Activated naive CD4-positive, alpha-beta T cell (primary cell): ENCODE measurements at places on chromosomes 2 and 18.

DNA sequence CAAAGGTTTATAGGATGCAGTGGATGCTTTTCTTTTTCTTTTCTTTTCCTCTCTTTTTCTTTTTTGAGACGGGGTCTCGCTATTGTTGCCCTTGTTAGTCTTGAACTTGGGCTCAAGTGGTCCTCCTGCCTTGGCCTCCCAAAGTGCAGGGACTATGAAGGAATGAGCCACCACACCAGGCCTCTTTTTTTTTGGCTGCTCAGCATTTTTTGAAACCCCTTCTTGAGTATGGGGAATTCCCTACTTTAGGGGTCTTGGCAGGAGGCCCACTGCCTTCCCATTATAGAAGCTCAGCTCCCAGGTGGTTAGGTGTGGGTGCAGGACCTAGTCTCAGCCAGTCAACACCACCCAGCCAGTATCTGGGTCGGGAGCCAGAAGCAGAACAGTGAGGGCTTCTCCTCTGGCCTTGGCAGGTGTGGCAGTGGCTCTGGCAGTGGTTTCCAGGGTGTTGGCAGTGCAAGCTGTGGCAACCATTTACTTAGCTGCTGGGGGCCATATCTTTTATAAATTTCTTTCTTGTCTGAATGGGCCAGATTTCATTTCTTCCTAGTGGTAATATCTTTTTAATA, 51.4 kb upstream of the ACYP2 start:
- no peak for DNase-seq

DNA sequence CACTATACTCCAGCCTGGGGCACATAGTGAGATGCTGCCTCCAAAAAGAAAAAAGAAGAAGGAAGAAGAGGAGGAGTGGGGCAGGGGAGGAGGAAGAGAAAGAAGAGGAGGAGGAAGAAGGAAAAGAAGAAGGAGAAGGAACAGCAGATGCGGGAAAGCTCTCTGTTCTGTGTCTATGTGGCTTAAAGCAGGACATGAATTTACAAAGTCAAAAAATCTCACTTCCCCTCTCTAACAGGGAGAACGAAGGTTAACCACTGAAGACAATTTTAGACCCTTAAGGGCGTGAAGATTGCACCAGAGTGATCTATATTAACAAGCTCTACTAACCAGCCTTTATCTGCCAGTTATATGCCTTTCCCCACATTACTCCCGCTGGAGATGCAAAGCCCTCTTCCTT, 258.9 kb downstream of the METTL4 start:
- DNase-seq = no peak

GRCh38 chr2:136377423-136378382, 259.8 kb upstream of the CXCR4 start:
- no peak for DNase-seq

GRCh38 chr2:43592443-43592842, 3.4 kb downstream of the THADA start:
- DNase-seq = no peak

- no peak for DNase-seq
These were observed 96.7 kb upstream of the ACAA2 start for GRCh38 chr18:49910019-49910418.

DNA sequence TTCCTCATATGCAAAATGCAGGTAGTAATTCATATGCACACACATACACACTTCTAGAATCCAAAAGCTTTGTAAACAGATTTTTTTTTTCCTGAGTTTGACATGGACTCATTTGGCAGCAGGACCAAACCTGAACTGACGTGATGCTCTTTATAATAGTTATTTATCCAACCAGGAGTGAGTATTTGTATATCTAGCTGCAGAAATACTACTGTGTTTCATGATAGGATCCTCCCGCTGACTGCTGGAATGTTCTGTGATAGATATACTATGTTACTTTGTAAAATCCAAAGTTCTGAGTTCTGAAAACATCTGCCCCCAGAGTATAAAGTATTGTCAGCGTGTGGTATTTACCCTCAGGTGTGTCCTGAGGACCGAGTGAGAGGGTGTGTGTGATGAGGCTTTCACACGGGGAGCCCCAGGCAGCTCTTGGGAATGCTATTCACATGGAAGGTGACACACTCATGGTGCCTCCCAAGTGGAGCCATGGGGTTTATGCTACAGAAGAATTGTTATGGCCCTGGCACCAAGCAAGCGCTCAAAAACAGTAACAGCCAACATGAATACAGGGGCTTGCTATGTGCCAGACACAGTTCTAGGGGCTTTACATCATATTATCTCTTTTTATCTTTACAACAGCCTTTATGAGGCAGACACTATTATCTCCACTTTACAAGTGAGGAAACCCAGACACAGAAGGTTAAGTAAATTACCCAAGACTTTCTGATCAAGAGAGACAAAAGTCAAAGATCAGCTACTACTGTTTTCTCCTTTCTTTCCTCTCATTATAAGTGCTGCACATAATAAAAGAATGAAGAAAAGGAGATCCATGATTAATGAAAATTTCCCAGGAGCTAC, 16.7 kb upstream of the TXNDC2 start:
- no peak for DNase-seq

- no peak for DNase-seq
These were observed 61.6 kb upstream of the ACYP2 start for GRCh38 chr2:54053830-54054229.

DNA sequence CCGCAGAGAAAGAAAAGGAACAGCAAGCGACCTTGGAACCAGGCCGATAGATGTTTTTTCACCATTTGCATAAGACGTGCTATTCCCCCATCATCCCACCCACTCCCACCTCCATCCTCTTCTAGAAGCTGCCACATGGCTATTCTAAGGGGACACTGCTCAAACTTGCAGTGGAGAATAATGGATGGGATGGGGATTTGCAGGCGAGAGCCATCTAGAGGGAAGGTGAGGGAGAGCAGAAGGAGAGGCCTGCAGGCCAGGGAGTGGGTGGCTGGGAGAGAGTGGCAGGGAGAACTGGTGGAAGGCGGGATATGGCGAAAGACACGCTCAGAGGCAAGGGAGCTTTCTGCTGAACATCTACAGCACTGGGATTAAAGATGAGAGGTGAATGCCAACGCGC, 84.9 kb downstream of the MAPK4 start:
- DNase-seq = no peak

DNA sequence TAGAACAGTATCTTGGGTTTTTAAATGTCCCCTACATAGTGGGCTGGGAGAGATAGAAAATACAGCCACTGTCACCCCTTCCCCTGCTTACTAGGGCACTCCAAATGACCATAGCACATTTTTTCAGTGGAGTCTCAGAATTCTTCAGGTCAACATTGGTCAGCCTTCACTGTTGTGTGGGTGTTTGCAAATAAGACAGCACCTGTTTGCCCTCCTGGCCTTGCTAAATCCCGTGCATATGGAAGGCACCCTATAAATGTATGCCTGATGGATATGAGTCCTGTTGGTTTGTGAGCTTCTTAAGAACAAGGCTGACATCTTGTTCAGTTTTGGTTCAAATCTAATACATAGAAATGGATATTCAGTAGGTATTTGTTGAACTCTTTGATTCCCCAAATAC, 12.5 kb downstream of the ITGA6 start:
- DNase-seq = no peak

- DNase-seq = no peak
These were observed 60.2 kb downstream of the PDE1A start for GRCh38 chr2:182366628-182367027.

DNA sequence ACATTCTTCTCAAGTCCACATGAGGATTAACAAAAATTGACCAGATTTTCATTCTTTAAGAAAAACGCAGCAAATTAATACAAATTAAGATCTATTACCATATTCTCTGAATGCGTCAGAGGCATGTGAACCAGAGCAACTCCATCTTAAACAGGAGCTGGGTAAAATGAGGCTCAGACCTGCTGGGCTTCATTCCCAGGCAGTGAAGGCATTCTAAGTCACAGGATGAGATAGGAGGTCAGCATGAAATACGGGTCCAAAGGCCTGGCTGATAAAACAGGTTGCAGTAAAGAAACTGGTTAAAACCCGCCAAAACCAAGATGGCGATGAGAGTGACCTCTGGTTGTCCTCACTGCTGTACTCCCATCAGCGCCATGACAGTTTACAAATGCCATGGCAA, 217.6 kb downstream of the RDH14 start:
- DNase-seq = no peak

GRCh38 chr2:241863536-241863954, 4.9 kb upstream of the PDCD1 start:
- no peak for DNase-seq

DNA sequence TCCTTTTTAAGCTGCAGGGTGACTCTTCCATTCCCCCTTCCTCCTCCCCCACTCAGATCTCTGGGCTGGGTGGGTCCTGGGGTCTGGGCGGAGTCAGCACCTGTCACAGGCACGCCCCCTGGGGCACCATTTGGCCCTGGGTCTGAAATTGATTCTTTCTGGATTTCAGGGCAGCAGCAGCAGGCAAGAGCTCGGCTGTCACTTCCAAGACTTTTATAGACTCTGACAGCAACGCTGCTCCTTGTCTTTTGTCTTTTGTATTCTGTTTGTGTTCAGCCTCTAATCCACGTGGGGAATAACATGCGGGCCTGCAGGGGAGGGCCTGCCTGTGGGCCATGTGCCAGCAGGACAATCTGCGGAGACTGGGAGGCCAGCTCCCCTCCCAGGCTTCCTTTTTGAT, 3.9 kb downstream of the BOD1L2 start:
- DNase-seq = no peak

DNA sequence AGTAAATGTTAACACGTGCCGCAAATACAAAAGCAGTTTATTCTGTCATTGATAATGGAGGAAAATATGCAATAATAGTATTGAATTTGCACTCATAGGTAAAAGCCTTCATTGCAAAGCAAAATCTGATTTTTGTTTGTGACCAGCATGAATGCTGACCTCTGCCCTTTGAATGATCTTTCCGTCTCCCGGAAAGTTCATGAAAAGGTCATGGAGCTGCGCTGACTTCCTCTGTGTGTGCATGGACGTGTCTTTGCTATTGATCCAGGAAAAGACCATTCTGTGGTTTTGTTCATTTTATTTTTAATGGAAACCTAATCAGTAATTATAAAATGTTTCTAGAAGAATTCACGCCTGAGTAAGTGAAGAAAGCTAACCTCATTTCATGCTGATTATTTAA, 320.0 kb downstream of the MTX2 start:
- no peak for DNase-seq

GRCh38 chr2:65514555-65515195, 82.3 kb upstream of the SPRED2 start:
- no peak for DNase-seq

DNA sequence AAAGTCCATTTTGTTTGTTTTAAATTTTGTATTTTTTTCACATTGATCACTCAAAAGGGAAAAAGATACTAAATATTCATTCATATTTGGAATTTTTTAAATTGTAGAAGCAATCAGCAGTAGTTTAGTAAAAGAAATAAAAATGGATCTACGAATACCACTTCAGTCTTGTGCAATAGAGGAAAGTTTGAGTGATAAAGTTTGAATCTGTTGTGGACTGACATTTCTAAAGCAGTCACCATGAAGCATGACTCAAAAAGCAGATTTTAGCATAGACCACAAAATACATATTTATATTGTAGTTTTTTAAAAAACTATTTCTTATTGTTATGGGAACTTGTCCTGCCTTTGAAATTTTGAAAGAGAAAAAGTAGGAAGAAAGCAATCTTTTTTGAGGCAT, 520.5 kb upstream of the ZEB2 start:
- DNase-seq = no peak

- no peak for DNase-seq
These were observed 201.0 kb upstream of the SALL3 start for GRCh38 chr18:78778651-78779050.

DNA sequence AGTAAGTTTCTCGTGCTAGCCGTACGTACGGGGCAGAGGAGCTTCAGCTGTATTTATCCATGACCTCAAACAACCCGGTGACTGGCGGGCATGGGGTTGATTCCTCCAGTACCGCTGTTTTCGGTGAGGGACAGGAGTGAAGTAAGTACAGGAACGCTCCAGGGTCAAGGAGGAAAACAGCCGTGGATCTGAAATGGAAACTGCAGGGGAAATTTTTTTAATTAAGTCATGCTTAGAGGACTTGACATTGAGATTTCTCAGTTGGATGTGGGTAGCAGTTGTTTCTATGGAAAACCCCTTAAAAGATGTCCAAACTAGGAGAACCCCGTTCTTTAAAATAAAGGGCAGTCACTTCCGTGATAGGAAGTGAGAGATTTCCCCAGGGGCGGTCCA, 1.2 kb downstream of the RAB12 start:
- no peak for DNase-seq

GRCh38 chr18:1982056-1982455, 589.2 kb downstream of the METTL4 start:
- DNase-seq = no peak

GRCh38 chr2:190529486-190530247, 4.9 kb downstream of the NEMP2 start:
- DNase-seq = no peak

DNA sequence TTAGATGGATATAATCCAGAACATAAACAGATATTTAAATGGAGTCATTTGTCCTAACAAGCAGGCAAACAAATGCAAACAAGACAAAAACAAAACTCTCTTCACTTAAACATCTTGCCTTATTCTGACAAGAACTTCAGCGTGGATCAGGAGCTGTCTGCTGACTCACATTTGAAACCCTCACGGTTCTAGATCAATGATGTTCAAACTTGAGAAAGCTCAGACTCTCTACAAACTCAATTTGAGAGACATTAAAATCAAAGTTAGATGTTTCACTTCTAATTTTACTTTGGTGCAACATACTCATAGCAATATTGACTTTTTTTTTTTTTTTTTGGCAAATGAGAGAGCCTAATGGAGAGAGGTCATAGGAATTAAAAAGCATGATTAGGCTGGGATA, 362.8 kb upstream of the SLC14A2 start:
- no peak for DNase-seq

DNA sequence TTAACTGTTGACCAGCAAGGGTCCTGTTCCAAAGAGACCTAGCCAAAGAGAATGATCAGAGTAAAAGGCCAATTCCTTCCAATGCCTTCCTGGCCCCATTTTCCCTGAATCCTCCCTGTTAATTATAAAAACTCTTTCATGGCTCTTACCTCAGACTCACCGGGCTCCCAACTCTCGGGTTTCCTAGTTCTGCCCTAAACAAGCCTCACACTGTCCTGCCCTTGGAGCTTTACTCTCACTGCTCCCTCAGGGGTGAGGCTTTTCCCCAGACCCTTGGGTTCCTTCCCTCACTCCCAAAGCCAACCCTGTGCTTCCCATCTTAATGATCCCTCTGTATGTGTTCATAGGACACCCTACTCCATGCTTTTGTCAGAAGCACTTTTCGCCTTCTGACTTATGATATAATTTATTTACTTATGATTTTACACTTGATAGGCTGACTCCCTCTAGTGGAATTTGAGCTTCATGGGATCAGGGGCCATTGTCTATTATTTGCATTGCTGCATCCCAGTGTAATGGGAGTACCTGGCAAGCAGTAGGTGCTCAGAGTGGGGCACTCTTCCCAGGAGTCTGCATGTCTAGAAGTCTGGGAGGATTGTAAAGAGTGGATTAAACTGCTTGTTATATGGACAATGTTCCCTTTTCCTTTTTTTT, 29.9 kb upstream of the ZNG1B start:
- DNase-seq = no peak

GRCh38 chr2:183291436-183291835, 167.2 kb downstream of the NUP35 start:
- no peak for DNase-seq

- DNase-seq = no peak
These were observed 499.9 kb upstream of the SPHKAP start for GRCh38 chr2:228681426-228681825.

- DNase-seq = no peak
These were observed 110.9 kb downstream of the GLI2 start for GRCh38 chr2:120846406-120847095.
